ENCODE measurements at places on chromosomes 16 and 17. TPM values are rescaled to one million over a fixed set of nuclear protein-coding genes. Genes with fewer than 3 reads are reported as not detected.
A peak's percentile ranks its signal among the peaks of the same experiment; 100 is the strongest.

- no peak for DNase-seq
Measured at GRCh38 chr17:60819447-60820130, 141.9 kb downstream of the BCAS3 start.

DNA sequence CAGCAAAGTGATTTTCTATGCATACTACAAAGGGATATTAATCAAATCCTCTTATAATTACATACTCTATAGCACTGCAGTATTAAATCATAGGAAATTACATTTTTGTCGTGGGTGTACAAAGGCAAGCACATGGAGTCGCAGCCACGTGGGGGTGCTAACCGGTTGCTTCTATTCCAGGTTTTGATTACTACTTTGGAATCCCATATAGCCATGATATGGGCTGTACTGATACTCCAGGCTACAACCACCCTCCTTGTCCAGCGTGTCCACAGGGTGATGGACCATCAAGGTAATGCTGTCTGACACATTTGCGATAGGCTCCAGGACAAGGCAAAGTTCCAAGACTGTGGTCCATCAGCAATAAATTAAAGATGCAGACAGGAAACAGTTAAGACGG lies 60.1 kb downstream of the ARSG start:
- peak; percentile 24 for DNase-seq

The WNT9B gene
- total RNA-seq: 0.18 TPM

The CHD9NB gene
- 0.66 TPM for total RNA-seq

DNA sequence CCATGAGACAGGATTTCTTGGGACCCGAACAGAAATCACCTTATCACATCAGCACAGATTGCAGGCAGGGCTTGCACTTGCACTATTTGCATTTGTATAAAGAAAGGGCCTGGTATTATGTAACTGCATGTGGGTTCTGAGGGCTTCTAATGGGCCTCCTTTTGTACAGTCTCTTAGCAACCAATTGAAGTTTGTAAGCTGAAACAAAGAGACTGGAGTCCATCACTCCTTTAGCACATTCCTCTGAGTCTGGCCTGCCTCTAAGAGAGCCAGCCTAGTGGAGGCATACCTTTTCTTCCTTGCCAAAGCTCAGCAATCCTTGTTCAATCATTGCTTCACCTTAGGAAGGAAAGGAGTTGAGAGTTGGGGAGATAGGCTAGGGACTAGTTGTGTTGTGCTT lies 387.1 kb downstream of the XYLT1 start:
- no peak for DNase-seq

The PDIA2 gene
- 3.1 TPM for total RNA-seq

- DNase-seq: no peak
Measured at GRCh38 chr17:66290101-66290722, 12.2 kb upstream of the PRKCA start.

The KRTAP4-9 gene
- total RNA-seq: not detected

The KRT28 gene
- not detected for total RNA-seq

The MPP2 gene
- 9.1 TPM for total RNA-seq

DNA sequence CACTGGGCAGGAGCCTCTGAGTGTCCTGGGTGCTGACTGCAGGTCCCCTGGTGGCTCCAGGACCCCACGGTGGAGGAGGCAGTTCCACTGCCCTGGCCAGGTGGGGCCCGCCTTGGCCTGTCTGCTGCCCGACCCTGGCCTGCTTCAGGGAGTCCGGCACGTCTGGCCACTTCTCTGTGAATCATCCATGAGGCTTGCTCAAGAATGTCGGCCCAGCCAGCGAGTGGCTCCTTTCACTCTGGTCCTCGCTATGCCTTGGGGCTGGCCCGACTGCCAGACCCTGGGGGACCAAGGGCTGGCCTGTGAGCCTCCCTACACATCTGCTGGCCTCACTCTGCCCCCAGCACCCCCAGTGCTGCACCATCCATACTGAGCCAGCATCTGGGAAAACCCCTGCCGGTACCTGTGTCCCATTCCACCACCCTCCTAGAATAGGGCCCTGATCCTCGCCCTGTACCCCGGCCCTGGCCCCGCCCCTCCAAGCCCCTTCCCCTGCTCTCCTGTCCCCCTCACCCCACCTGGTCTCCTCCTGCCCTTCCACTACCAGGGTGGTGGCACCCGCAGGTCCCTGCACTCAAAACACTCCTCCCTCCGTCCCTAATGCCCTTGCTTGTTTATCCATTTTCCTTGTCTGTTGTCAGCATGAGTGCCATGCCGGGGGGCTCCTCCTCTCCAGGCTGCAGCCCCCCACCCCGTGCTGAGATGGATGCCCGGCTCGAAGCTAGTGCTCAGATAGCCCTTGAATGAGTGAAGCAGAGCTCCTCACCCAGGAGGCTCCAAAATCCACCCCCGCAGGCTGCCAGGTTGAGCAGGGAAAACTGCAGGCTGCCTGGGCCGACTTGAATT lies 35.5 kb downstream of the ADCY7 start:
- no peak for DNase-seq

The KREMEN2 gene
- total RNA-seq: not detected

DNA sequence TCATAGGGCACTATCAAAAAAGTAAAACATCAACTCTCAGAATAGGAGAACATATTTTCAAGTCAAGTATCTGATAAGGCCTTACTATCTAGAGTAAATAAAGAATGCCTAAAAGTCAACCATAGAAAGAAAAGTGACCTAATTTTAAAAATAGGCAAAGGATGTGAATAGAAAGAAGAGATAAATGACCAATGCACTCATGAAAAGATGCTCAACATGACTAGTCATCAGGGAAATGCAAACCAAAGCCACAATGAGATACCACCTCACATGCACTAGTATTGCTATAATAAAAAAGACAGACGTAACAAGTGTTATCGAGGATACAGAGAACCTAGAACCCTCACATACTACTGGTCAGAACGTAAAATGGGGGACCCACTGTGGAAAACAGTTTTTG lies 90.8 kb downstream of the DYNLRB2 start:
- no peak for DNase-seq

DNA sequence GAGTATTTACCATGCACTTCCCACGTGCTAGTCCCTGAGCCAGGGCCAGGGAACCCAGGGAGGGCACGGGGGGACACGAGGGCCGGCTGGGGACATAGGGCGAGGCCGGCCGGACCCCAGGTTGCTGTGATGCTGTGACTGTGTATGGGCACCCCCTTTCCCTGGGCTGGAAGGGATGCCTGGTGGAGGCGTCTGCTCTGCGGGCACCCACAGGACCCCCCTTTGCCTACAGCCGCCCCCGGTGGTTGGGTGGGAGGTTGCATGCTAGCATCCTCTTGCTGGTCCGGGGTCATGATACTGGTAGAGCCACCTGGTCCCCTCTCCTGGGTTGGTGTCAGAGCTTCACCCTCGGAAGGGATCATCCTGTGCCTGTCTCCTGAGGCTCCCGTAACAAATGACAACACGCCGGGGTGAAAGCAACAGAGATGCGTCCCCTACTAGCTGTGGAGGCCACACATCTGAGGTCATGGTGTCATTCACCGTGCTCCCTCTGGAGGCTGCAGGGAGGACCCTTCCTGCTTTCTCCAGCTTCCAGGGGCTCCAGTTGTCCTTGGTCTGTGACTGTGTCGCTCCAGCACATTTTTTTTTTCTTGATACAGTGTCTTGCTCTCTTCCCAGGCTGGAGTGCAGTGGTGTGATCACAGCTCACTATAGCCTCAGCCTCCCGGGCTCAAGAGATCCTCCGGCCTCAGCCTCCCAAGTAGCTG lies 3.1 kb upstream of the CIAO3 start:
- DNase-seq: no peak

DNA sequence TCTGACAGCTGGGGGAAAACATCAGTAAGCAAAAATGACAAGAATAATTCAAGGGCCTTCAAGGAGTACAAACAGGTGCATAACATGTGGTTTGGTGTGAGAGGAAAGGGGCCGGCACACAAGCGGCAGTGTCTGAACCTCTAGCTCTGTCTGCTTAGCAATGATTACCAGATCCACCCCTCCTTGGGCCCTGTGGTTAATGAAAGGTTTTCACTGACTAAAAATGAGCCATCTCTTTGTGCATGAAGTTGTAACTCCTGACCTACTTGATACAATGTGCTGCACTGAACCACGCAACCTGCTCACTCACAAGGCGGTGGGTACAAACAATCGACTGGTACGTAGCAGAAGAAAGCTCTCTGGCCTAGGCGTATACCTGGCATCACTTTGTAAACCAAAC lies 15.1 kb downstream of the FAM117A start:
- no peak for DNase-seq

The AURKB gene
- not detected for total RNA-seq

- DNase-seq: no peak
Measured at GRCh38 chr16:3638916-3639644, 15.4 kb upstream of the DNASE1 start.

DNA sequence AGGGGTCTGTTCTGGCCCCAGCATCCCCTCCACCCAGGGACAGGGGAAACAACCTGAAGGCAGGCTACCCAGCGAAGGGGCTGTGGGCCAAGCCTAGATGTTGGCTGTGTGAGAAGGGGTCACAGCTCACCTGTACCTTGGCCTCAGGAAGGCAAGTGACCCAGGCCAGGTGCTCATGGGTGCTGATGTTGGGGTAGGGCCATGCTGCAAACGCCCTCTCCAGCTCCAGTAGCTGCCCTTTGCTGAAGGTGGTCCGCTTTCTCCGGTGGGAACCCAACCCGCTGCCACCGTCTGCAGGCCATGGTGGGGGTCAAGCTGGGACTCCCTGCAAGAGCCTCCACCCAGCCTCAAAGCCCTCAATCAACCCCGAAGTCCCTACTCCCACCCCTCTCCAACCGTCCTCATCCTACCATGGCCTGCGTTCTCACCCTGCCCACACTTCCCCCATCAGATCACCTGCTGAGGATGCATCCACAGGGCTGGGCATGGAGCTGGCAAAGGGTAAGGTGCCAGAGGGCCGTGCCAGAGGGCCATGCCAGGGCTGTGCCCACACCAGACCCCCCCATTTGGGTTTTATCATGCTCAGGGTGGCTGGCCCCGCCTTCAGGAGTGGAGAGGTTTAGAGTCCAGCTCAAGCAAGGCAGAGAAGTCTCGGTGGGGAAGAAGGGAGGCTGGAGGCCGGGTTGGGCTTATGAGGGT lies at the start of gene SEBOX:
TSS of gene SEBOX (minus strand) at position 535 of the 699 bp plus-strand sequence. CDS start at position 487, 48 bp downstream.
- no peak for DNase-seq

The UNC13D gene
- total RNA-seq: 9.2 TPM

GRCh38 chr17:1298606-1299005 lies 19.1 kb downstream of the TRARG1 start:
- DNase-seq: no peak

The KCNJ12 gene
- total RNA-seq: 8.1 TPM

- no peak for DNase-seq
Measured at GRCh38 chr16:9099131-9099625, 7.7 kb downstream of the HAPSTR1 start.

The TMEM97 gene
- total RNA-seq: 4.4 TPM

- no peak for DNase-seq
Measured at GRCh38 chr16:83271970-83272575, 535.7 kb upstream of the HSBP1 start.

The CHD9 gene
- total RNA-seq: 45.5 TPM

GRCh38 chr17:17254036-17254435 lies 17.1 kb upstream of the FLCN start:
- DNase-seq: no peak

DNA sequence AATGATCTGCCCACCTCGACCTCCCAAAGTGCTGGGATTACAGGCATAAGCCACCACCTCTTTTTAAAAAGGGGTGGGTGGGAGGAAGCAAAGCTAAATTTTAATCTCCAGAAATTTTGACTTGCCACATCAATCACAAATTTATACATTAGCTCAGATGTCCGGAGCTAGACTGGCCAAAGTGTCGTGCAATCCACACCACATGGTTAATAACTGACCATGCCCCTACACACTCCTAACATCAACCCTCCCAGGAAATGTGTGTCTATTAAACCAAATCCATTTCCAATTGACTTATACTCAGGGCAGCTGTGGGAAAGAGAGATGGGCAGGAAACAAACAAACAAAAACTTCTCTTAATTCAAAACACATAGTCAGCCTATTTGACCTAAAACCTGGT lies 29.9 kb downstream of the SMURF2 start:
- no peak for DNase-seq
